ENCODE measurements at places on chromosomes 16 and 17.

DNA sequence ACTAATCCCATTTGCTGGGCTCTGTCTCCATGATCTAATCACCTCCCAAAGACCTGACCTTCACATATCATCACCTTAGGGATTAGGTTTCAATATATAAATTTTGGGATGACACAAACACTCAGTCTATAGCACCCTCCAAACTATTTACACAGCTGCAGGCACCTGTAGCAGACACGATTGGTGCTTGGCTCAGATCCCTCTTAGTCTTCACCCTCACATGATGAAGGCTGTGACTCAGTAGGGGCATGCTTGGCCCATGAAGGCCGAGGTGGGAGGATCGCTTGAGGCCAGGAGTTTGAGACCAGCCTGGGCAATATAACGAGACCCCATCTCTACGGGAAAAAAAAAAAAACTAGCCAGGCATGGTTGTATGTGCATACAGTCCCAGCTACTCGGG lies 73.5 kb downstream of the HS3ST2 start:
- DNase-seq: no peak

GRCh38 chr17:53819956-53820355 lies 2.8 kb upstream of the KIF2B start:
- DNase-seq: no peak

DNA sequence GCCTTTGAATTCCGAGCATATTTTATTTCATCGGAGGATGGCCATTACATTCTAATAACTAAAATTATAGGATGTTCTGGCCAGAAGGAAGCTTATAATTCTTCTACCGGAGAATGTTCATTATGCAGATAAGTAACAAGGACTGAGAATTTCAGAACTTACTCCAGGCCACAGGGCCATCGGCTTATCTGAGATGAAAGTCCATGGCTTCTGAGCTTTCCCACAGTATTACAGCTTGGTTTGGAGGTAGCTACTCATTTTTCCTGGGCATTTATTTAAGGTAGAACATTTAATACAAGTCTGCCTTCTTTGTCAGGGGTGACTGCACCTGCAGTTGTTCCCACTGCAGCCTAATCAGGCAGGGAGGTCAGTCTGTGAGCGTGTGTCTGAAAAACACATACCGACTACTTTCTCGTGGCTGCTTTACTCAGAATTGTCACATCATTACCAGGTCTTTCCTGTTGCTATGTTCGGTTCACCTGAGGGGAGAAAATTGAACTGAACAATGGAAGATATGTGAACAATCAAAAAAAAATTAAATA lies 219.7 kb upstream of the CPHXL start:
- DNase-seq: no peak

GRCh38 chr17:40791787-40792436 lies 7.8 kb downstream of the KRT28 start:
- DNase-seq: no peak

- peak; percentile 35 for DNase-seq
Measured at GRCh38 chr17:2796164-2797125, at the start of gene RAP1GAP2. RAP1GAP2 (plus strand) TSS chr17:2796438; CDS start chr17:2796528, 90 bp downstream.

DNA sequence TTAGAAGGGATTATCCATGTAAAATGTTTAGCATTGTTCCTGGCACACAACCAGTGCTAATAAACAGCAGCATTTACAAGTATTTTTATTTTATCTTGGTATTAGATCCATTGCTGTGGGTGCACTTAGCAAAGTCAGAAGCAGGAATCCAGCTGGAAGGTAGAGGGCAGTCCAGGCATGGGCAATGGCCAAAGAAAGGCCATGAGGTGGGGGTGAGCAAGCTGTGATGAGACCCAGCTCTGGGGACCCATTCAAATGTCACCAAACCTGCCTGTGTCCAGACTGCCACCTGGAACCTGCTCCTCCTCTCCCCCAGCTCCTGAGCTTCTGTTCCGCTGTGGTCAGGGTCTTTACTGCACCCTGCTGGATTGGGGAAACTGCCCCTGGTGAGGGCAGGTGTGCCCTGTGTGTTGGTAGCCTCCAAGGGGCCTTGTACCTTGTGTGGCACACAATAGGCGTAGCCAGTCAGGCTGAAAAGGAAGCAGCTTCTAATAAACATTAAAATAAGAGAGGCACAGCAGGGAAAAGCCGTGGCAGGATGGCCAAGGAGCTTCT lies 118.0 kb upstream of the CRHR1 start:
- no peak for DNase-seq

- DNase-seq: no peak
Measured at GRCh38 chr17:46895171-46895570, 27.8 kb upstream of the GOSR2 start.

GRCh38 chr16:11015076-11015475 lies 70.7 kb downstream of the CLEC16A start:
- DNase-seq: no peak

DNA sequence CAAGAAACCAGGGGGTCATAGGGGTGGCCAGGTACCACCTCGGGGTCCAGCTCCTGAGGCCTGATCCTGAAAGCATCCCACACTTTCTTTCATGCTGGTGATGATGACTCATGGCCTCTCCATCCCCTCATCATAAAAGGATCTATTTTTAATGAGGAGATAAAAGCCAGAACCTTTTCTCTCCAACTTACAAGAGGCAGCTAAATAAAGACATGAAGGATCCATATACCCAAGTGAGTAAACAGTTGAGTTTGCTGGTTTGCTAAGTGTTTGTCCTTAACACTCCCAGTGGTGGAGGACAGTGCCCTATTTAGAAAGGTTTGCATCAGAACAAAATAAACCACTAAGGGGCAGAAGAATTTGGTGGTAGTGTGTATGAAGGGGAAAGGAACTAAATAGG lies 383.8 kb downstream of the GRIN2A start:
- no peak for DNase-seq

GRCh38 chr17:71777048-71777640 lies 343.7 kb upstream of the SOX9 start:
- no peak for DNase-seq

GRCh38 chr16:19431636-19432340 lies 14.1 kb downstream of the TMC5 start:
- DNase-seq: no peak

DNA sequence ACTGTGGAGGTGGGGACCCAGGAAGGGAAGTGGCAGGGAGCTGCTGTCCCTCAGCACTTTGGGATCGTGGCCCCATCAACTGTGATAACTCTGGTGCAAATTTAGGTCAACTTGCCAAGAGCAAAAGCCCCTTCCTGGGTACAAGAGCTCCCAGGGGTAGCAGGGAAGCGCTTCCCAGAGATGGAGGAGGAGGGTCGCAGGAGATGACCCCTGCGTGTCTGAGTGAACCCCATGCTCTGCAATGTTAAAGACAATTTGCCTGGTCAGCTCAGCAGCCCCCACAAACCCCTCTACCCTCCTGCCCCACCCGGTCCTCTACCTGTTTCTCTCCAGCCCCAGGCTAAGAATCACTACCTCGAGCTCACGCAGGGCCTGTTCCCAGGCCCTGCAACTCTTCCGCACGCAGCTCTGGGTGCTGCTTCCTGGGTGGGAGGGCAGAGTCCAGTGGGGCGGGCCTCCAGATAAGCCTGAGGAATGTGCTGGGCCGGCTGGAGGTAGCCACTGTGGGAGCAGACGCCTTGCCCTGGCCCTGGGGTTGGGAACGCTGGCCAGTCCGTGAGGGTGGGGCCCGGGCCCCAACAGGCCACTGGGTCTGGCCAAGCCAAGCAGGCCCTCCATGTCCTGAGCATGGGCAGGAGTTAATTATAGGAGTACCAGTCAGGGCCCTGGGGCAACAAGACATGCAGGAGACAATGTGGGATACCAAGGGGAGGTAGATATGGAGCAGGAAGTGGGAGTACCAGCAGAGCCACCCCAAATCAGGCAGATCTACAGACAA lies 6.1 kb downstream of the DOK4 start:
- no peak for DNase-seq

DNA sequence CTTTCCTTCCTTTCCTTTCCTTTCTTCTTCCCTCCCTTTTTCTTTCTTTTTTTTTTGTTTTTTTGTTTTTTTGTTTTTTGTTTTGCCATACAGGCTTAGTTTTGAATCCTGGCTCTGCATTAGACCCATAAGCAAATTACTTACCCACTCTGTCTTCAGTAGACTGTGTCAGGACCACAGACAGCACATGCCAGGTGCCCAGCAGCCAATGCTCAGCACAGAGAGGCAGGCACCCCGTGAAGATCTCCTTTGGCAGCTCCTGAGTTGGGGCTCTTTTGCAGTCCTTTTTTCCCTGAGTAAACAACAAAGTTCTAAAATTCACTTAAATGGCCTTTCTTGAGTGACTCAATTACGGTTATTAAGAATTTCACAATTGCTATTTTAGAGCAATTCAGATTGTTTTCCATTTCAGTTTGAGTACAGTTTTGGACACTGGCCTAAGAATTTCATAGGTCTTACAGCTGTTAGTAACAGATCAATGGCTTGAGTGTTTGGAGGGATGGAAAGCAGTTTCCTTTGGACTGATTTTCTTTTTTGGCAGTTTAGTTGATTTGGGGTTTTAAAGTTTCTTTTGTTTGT lies 26.2 kb upstream of the SLC5A11 start:
- DNase-seq: no peak

GRCh38 chr17:79508291-79508716 lies 102.5 kb downstream of the RBFOX3 start:
- no peak for DNase-seq

DNA sequence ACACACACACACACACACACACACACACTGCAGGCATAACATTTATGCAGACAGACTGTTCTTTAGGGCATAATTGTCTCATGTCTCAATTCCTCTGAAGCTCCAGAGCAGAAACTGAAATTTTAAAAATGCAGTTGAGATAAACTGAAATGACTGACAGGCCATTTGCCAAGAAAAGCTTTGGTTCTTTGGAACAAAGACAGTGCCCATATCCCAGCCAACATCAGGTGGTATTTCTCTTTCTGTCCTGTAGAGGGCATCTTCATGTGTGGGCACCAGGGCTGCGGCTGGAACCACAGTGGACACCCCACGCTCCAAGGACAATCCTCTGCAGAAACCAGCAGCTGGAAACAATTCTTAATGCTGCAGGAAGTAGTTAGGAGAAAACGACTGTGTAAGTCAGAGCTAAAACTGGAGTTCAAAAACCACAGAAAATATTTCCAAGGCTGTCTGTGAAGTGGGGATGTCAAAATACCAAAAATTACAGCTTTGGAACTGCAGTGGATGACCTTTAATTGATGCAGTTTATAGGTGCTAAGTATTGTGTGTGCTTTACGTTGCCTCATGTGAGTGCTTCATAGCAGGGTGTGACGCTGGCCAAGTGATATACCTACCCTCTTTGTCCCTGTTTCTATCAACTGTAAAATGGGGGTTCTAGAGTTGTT lies 10.6 kb upstream of the MEFV start:
- DNase-seq: no peak

DNA sequence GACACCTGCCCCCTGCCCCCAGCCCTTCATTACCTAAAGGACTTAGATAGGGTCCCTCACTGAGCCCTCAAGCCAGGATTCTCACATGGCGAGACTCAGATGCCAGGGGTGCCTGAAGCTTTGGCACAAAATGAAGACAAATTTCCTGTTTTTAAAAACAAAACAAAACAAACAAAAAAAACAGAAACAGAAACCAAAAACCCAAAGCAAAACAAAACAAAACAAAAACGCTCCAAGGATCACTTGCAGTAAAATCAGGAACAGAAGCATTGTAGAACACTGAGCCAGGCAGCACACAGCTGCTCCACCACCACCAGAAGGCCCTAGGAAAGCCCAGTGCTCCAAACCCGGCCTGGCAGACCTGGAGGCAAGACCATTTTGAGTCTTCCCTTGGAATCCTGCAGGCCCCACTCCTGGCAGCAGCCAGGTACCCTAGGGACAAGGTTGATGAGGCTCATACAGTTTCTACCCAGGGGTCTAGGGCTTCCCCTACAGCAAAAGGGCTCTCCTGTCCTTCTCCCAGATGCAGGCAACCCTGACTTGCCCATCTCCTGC lies 20.8 kb downstream of the MYO18A start:
- no peak for DNase-seq

DNA sequence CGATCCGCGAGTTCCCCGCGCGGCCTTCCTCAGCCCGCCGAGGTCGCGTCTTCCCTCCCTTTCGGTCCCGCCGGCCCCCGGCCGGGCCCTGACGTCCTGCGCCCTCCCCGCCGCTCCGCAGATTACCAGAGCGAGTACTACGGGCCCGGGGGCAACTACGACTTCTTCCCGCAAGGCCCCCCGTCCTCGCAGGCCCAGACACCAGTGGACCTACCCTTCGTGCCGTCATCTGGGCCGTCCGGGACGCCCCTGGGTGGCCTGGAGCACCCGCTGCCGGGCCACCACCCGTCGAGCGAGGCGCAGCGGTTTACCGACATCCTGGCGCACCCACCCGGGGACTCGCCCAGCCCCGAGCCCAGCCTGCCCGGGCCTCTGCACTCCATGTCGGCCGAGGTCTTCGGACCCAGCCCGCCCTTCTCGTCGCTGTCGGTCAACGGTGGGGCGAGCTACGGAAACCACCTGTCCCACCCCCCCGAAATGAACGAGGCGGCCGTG lies 5.4 kb downstream of the LHX1 start:
- DNase-seq: no peak

- no peak for DNase-seq
Measured at GRCh38 chr17:35051183-35051578, 12.3 kb downstream of the RFFL start.

DNA sequence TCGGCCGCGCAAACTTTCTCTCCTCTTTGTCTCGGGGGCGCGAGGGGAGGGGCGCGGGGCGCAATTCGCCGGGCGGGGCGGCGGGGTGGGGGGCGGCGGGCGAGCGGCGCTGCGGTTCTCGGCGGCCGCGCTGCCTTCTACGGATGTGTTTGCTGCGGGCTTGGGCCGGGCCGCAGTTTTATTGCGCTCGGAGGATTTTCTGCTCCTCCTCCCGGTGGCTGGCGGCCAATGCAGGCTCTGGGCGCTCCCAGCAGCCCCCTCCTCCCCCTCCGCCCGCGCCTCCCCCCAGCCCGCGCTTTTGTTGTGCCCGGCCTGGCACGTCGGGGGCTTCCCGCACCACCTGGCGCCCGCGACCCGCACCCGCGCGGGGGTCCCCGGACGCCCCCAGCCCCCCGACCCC lies at the start of gene TIMP2:
Gene TIMP2, minus strand, starts transcription at position 154 of the 400 bp plus-strand sequence. CDS start 299 bp downstream, outside the sequence.
- DNase-seq: peak; percentile 51

GRCh38 chr17:27340575-27340974 lies 46.7 kb downstream of the WSB1 start:
- no peak for DNase-seq

- no peak for DNase-seq
Measured at GRCh38 chr16:3554351-3554928, 22.8 kb downstream of the NLRC3 start.

DNA sequence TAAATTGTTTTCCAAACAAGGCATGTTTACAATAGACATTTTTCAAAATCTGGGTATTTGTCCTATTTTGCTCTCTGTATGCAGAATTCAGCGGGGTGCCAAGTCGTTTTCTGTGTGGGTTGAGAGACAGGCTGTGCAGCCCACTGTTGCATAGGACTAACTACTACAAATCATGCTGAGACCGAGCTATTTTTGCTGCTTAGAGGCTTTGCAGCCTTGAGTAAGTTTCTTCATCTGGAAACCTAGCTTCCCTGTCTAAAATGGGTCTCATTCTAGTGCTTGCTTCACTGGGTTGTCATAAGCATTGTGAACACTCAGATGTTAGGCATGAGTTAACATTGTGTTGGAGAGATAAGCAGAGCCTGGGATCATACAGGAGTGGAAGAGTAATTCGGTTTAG lies 1.3 kb downstream of the PRPSAP2 start:
- no peak for DNase-seq
